Astrocyte (in vitro differentiated cells and primary cell): ENCODE measurements at places on chromosomes 7 and 10.

- DNase-seq: peak; percentile 52
These were observed 54.0 kb upstream of the ABCB5 start for GRCh38 chr7:20561466-20561865.

- DNase-seq: no peak
These were observed 12.2 kb upstream of the HYCC1 start for GRCh38 chr7:23026164-23026563.

DNA sequence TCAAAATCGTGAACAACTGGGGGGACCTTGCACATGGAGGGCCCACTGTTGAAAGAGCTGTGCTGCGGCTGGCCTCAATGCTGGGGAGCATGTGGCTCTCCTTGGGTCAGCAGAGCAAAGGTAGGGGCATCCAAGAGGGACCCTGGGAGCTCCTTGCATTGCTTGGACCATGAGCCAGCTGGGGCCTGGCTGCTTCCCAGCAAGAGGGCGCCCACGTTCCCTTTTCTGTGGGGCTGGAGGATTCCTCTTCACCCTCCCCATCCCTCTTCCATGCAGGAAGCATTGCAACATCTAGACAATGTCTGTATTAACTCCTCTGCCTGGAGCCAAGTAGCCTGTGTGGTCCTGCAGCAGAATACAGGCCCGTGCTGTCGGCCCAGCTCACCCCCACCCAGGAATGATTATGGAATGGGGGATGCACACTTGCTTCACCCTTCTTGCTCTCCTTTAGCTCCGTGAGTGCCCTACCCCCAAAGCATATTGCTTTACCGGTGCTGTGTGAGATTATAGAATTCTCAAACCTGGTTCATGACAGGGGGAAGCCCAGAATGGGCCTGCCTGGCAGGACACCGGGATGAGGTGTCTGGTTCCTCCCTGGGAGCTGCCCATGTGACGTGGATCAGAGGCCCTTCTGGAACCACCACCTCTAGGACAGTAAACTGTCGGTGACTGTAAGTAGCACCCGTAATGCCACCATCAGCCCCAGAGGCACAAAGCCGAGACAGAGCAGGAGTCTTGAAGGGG, 61.9 kb downstream of the SYPL1 start:
- peak; percentile 31 for DNase-seq

DNA sequence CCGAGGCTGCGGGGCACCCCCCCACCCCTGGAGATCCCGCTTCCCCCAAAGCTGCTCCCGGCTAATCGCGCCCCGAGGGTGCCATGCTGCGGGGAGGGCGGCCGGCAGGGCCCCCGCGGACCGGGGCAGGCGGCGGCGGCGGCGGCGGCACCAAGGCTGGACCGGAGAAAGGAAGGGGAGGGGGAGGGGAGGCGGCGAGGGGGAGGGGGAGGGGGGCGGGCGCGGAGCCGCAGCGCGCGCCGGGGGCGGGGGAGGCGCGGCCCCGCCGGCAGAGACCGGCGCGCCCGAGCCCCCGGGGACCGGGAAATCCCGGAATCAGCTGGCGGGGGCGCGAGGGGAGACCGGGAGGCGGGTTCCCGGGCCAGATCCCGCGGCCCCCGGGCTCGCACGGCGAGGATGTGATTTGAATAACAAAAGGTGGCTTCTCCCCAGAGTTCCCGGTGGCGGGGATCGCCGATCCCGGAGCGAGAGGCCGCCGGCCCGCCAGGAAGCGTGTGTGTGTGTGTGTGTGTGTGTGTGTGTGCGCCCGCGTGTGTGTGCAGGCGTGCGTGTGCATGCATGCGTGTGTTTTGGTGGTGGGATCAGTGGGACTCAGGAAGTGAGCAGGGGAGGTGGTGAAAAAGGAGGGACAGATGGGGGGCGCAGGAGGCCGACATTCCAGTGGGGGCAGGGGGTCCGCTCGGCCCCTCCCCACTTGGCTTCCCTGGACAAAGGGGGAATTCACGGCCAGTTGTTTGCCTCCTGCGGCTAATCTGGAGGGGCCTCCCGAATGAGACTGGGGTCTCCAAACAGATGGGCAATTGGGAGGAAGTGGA, 99.5 kb downstream of the HIP1 start:
- DNase-seq: peak; percentile 24

GRCh38 chr10:13056456-13057077, 43.4 kb upstream of the OPTN start:
- DNase-seq: no peak

- DNase-seq: peak; percentile 3
These were observed 80.8 kb downstream of the VWDE start for GRCh38 chr7:12322903-12323300.

DNA sequence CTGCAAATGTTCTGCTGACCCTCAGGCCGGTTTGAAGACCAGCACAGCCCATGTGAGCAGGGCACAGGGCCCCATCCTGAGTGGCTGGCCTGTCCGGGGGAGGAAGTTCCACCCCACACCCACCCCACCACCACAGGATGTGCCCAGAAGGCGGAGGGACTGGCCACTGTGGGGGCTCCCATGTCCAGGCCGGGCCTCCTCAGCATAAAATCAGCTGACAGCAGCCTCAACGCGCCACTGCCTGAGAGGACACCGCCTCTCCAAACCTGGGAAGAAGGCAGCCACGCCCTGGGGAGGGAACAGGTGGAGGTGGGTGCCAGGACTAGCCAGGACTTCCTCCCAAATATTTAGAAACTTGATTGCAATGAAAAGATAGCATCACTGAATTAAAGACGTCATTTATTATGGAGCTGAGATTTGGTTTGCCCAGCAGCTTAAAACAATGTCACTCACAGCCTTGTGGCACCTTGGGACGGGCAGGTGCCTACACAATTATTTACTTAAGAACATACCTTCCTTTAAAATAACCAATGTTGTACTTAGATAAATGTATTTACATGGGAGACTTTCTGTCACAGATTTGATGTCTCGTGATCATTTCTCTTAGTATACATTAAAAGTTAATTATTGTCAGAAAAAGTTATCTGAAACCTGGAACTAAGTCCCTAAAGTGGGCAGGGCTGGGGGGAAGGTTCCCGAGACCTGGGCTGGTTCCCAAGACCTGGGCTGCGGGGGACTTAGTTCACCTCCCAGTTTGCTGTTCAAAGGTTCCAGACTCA, 27.3 kb upstream of the FAM20C start:
- DNase-seq: no peak

DNA sequence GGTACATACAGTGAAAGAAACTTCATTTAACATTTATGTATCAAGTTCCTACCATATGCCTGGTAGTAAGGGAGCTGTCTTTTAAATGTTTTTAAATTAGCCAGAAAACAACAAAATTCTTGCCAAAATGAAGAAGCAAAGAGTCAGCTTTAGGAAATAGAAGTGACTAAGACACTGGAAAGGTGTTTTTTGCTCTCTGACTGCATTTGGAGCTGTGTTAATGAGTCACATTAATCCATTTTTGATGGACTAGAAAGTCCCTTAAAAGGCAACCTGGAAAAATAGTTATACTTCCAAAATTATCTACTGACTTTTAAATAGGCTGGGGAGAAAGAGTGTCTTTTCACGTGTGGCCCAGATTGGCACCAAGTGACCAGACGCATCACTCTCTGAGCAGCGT, 3.9 kb upstream of the COL17A1 start:
- DNase-seq: no peak

GRCh38 chr7:143073556-143073955, 21.4 kb downstream of the OR6V1 start:
- no peak for DNase-seq

DNA sequence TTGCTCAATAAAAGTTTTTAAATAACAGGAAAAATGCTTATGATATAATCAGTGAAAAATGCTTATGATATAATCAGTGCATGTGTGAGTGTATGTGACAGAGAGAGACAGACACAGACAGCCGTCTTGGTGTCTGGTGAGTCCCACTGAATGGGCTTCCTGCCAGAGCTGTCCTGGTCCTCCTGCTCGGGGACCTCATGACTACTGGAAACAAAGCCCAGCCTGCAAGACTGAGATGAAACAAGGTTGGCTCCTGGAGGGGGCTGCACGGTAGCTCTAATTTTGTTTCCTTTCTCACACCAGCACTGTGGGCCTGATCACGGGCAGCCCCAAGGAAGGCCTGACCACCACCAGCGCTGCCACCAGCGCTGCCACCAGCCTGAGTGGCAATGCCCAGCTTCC, 57.3 kb downstream of the NRP1 start:
- DNase-seq: no peak

GRCh38 chr7:94332571-94332970, 62.1 kb upstream of the COL1A2 start:
- no peak for DNase-seq

- no peak for DNase-seq
These were observed 126.9 kb upstream of the ADCY1 start for GRCh38 chr7:45447296-45447695.

DNA sequence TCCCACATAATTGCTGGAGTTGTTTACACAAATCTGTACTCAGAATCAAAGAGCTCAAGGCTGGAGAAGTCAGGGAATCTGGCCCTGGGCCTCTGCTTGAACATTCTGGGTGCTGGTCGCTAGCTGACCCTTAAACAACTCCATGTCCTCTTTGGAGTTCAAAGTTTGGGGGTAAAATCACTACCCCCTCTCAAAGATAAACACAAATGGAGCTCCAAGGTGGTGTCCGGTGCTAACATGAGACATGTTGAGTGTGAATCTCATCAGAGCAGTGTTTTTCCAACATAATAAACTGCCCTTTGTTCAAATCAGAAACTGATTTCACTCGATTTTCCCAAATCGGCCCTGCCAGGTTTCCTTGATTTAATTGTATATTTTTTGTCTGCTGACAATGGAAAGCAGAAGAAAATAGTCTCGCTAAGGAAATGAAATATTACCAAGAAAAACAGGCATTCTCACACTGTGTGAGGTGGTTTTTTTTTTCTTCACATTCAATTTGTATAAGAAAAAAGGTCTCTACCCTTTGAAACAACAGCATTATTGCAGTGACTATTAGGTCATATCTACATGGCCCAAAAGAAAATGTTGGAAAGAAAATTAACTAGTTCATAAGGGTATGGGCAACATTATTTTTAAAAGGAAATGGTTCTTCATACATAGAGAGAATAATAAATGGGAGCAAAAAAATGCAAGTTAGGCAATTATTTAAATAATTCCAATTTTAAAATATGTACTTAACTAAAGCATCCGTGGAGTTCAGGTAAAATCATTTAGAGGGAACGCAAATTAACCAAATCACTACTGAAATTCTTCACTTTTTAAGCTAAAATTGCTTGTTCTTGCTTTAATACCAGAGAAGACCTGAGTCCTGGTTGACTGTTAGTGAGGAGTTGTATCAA, 56.1 kb upstream of the CAPZA2 start:
- no peak for DNase-seq

DNA sequence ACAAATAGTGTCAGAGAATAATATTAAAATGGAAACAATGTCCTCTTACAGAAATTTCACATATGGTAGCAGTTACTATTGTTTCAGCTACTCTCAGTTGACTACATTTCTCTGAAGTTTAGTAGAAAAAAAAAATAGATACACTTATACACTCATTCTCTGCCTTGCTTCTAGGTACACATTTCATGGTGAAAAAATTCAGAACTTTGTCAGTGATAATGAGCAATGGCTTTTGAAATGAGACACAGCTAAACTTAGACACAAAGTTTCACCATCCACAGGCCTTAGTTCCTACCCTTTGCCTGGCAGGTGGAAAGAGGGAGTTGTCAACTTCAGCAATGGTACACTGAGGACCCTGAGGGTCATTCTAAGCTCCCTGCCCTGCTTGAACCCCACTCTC, 69.2 kb downstream of the CPVL start:
- peak; percentile 39 for DNase-seq

- DNase-seq: no peak
These were observed 30.6 kb upstream of the CCL24 start for GRCh38 chr7:75844158-75844557.

GRCh38 chr10:48501787-48502771, 102.8 kb downstream of the ARHGAP22 start:
- no peak for DNase-seq

GRCh38 chr10:110352930-110353243, 48.2 kb upstream of the SMNDC1 start:
- DNase-seq: no peak

- no peak for DNase-seq
These were observed 241.0 kb downstream of the FRMD4A start for GRCh38 chr10:14089556-14090292.

DNA sequence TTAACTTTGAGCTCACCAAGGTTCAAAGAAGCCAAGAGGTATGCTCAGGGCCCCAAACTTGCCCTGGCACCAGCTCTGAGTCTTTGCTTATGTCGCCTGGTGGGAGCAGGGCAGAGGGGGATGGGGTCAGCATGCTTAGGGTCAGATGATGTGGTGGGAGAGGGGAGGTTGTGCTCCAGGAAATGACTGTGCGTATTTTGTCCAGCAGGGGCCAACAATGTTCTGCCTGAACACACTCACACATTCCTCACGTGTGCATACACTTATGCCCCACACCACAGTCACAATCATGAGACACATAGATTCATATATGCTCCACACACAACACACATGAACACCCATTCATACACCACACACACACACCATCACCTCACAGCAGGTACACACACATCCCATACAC, 4.4 kb upstream of the RAMP3 start:
- no peak for DNase-seq

DNA sequence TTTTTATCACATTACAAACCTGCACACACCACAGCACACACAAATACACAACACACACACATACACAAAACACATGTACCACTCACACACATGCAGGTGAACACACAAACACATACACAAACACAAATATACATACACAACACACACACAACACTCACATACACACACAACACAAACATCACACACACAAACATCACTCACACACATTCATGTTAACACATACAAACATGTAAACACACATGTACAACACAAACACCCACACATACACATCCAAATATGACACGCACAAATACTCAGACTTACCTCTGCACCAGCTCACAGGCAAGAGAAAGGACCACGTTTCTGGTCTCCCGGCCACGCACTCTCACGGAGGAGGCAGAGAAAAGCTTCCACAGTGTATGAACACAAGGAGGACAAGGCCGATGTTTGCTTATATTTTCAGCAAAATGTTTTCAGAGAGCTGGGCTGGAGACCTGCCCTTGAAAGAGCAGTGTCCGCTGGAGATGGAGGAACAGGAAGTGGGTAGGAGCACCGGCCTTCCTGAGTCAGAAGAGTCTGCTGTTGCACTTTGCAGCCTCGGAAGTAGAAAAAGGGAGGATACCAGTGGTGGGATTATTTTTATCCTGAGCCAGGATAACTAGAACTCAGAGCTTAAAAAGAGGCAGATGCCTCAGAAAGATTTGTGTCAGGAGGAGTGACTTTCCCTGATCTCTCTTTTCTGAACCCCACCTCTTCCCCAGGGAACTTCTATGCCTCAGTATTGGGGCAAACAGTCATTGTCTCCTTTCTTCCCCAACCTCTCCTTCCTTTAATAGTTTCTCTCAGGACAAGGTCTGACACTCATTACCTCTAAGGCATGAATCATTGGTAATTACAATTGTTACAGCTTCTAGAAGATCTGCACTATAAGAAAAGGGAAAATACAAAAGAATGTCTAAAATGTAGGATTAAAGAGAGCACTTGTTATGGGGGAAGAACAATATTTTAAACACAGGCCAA, at the start of gene GIMAP6:
GIMAP6 (minus strand) TSS at position 520 of the 999 bp plus-strand sequence. CDS start 2,243 bp downstream, outside the sequence.
- no peak for DNase-seq

- DNase-seq: no peak
These were observed 42.4 kb downstream of the VWA2 start for GRCh38 chr10:114281461-114281860.
